ENCODE measurements at places on chromosomes 12 and 14.

GRCh38 chr14:91387169-91387835 is 30.3 kb downstream of the CCDC88C start:
- no peak for DNase-seq

GRCh38 chr14:54768501-54769129 is 134.0 kb downstream of the GCH1 start:
- no peak for DNase-seq

GRCh38 chr12:43306066-43306465 is 245.9 kb downstream of the ADAMTS20 start:
- DNase-seq: no peak

GRCh38 chr14:51239813-51240803 is at the start of gene TMX1:
Gene TMX1, plus strand, starts transcription at chr14:51240247. Its CDS starts 46 bp downstream, at chr14:51240293.
- peak; percentile 91 for DNase-seq

- no peak for DNase-seq
These were observed 281.0 kb upstream of the RGS6 start for GRCh38 chr14:71651228-71651627.

GRCh38 chr14:44887596-44887955 is 74.2 kb downstream of the KLHL28 start:
- DNase-seq: no peak

- DNase-seq: no peak
These were observed 153.7 kb upstream of the IGF1 start for GRCh38 chr12:102633981-102634605.

GRCh38 chr14:75138492-75138891 is 11.6 kb upstream of the NEK9 start:
- no peak for DNase-seq

DNA sequence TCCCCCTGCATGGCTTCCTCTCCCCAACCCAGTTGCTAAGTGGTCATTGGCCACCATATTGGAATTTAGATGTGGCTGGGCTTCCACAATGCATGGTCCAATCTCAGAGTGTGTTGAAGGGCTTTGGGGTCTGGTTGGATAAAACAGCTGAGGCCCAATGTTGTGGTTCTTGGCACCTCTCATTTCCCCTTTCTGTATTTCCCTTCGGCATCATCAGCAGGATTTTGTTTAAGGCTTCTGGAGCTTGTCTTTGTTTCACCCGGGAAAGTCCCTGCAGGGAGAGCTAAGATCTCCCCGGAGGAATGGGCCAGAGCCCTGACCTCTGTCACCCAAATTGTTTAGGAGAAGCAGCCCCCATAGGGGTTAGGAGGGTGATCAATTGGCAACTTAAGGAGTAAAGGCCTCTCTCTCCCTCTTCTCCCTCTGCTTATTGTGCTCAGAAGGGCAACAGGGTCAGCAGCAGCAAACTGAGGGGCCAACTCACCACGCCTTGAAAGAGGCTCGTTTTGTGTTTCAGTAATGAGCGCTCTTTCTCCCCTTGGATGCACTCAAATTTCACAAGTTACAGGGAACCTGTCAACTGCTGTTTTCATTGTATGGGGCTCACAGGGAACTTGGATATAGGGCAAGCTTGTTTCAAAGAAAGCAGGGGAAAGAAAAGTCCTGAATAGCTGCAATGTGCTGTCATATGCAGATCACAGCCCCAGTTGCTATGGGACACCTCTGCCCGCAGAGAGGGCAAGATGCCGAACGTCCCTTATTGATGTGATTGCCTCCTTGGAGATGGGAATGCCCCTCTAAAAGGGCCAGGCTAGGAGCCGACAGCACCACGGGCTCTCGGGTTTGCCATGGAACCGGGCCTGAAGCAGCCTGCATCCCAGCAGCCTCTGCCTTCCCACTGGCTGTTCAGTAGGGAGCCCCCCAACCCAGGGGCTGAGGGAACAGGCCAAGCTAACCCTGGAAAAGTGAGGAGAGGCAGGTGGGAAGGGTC is 223.7 kb downstream of the ZFP36L1 start:
- DNase-seq: no peak

- peak; percentile 70 for DNase-seq
These were observed 197.0 kb downstream of the DAD1 start for GRCh38 chr14:22391908-22392565.

- no peak for DNase-seq
These were observed 61.6 kb downstream of the SPTB start for GRCh38 chr14:64818151-64818550.

Data from dorsolateral prefrontal cortex (tissue), 122 donors.